ENCODE measurements at places on chromosomes 7 and 10.

DNA sequence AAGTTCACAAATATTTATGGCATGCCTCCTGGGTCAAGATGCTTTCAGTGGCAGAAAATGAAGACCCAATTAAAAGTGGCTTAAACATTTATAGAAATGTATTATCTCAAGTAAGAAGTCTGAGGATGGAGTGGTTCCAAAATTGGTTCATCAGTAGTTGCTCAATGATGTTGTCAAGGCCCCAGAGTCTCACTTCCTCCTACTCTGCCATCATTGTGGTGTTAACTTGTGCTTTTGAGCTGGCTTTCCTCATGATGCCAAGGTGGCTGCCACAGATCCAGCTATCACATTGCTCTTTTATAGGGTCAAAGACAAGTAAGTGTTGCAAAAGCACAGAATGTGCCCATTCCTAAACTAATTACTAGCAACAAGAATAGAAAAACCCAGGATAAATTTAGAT lies 404.6 kb upstream of the NRP1 start:
- no peaks in the 10 kb centered on the region for H3K4me1 ChIP-seq
- H3K27ac ChIP-seq = no peak overlapping the region
- DNase-seq = no peak
- no peaks in the 10 kb centered on the region for H3K36me3 ChIP-seq
- H3K27me3 ChIP-seq = no peaks in the 10 kb centered on the region

GRCh38 chr7:137572056-137572784 lies 228.7 kb upstream of the PTN start:
- H3K27me3 ChIP-seq = no peaks in the 10 kb centered on the region
- DNase-seq = no peak
- H3K27ac ChIP-seq = no peak overlapping the region
- no peaks in the 10 kb centered on the region for H3K4me1 ChIP-seq

- no peak overlapping the region for H3K4me3 ChIP-seq
- H3K27me3 ChIP-seq = no peaks in the 10 kb centered on the region
- no peak overlapping the region for H3K27ac ChIP-seq
Observed at GRCh38 chr7:17690030-17690429, 250.3 kb downstream of the SNX13 start.

DNA sequence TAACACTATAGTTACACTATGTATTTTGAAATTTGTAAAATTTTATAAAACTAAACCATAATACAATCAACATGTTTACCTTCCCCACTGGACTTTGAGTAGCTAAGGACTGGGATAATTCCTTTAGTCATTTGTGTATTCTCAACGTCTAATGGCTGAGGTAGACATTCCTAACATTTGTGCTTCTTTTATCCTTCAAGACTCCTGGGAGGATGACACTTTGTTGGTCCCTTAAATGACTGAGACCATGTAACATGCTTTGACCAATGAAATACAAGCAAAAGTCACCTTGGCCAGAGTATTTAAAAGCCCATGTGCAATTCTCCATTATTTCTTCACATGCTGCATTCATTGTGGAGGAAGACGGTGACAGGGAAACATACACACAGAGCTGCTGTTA lies 18.5 kb downstream of the RAPGEF5 start:
- H3K36me3 ChIP-seq = no peaks in the 10 kb centered on the region
- no peak for DNase-seq
- H3K27ac ChIP-seq = no peak overlapping the region
- no peaks in the 10 kb centered on the region for H3K4me1 ChIP-seq
- peaks cover 7% of the 10 kb centered on the region for H3K27me3 ChIP-seq

GRCh38 chr10:69573056-69573806 lies at the start of gene NEUROG3:
Gene NEUROG3 (minus strand): TSS chr10:69573422. CDS start chr10:69573043, 379 bp downstream.
- H3K36me3 ChIP-seq = no peaks in the 10 kb centered on the region
- no peak within 1 kb of the TSS for H3K27ac ChIP-seq
- H3K27me3 ChIP-seq = peaks cover 84% of the 10 kb centered on the region
- H3K4me1 ChIP-seq = peaks cover 7% of the 10 kb centered on the region
- no peak for DNase-seq

GRCh38 chr7:29146888-29147609 lies 712 bp upstream of the CPVL start:
- H3K36me3 ChIP-seq = no peaks in the 10 kb centered on the region
- peaks cover 29% of the 10 kb centered on the region for H3K27me3 ChIP-seq
- H3K4me3 ChIP-seq = no peak overlapping the region
- no peak for DNase-seq
- no peaks in the 10 kb centered on the region for H3K4me1 ChIP-seq
- no peak overlapping the region for H3K27ac ChIP-seq

DNA sequence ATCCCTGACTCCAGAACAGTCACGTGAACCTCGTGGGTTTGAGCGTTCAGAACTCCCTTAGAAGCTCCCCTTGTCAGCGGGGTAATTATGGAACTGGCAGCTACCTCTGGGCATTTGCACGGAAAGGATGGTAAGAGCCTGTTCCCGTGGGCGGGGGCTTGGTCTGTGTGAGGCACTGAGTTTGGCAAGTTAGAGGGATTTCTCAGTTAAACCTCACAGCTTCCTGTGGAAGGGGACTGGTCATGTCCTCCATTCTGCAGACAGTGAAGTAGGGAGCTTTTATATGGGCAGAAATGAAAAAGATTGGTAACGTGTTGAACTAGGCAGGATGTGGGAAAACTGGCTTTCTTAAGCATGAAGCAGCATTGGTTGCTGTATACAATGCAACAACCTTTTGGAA lies 16.0 kb downstream of the PALD1 start:
- DNase-seq = no peak
- H3K27me3 ChIP-seq = peaks cover 6% of the 10 kb centered on the region
- peak overlapping the region; percentile 73 for H3K27ac ChIP-seq
- H3K4me3 ChIP-seq = peak overlapping the region; percentile 28

DNA sequence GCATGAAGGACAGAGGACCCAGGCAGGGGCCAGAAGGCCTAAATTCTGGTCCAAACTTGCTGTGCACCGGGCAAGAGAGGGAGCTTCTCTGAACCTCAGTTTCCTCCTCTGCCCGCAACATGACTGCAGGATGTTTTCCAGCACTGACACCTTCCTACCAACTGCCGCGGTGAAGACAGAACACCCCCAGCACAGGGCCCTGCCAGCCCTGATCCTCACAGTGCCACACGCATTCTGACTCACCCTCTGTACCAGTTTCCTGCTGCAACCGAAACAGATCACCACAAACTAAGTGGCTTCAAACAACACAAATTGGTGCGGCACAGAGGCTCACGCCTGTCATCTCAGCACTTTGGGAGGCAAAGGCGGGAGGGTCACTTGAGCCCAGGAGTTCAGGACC lies 18.1 kb downstream of the MAD1L1 start:
- DNase-seq = no peak
- no peak overlapping the region for H3K27ac ChIP-seq
- no peaks in the 10 kb centered on the region for H3K27me3 ChIP-seq
- no peak overlapping the region for H3K4me3 ChIP-seq
- peaks cover 3% of the 10 kb centered on the region for H3K4me1 ChIP-seq
- peaks cover 46% of the 10 kb centered on the region for H3K36me3 ChIP-seq

DNA sequence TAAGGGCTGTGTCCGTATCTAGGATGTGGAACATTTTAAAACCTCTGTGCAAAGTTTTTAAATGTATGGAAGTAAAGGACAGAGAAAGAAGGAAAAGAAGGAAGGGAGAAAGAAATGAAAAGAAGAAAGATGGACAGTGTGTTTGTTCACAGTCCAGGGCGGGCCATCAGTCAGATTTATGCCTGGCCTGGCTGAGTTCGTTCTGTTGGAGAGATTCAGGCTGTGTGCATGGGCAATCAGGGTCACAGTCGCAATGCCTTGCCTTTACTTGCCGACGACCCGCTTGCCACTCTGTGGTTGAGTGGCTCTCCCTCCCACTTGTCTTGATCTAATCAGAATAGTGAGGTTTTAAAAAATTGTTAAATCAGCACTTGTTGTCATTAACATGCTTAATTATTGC lies 369.4 kb upstream of the BMPER start:
- no peaks in the 10 kb centered on the region for H3K36me3 ChIP-seq
- DNase-seq = no peak
- H3K4me3 ChIP-seq = no peak overlapping the region
- H3K4me1 ChIP-seq = no peaks in the 10 kb centered on the region

- no peak overlapping the region for H3K27ac ChIP-seq
- H3K27me3 ChIP-seq = peaks cover 18% of the 10 kb centered on the region
- H3K4me3 ChIP-seq = peak overlapping the region; percentile 73
- no peak for DNase-seq
Observed at GRCh38 chr10:102868911-102869257, 386 bp upstream of the AS3MT start.

DNA sequence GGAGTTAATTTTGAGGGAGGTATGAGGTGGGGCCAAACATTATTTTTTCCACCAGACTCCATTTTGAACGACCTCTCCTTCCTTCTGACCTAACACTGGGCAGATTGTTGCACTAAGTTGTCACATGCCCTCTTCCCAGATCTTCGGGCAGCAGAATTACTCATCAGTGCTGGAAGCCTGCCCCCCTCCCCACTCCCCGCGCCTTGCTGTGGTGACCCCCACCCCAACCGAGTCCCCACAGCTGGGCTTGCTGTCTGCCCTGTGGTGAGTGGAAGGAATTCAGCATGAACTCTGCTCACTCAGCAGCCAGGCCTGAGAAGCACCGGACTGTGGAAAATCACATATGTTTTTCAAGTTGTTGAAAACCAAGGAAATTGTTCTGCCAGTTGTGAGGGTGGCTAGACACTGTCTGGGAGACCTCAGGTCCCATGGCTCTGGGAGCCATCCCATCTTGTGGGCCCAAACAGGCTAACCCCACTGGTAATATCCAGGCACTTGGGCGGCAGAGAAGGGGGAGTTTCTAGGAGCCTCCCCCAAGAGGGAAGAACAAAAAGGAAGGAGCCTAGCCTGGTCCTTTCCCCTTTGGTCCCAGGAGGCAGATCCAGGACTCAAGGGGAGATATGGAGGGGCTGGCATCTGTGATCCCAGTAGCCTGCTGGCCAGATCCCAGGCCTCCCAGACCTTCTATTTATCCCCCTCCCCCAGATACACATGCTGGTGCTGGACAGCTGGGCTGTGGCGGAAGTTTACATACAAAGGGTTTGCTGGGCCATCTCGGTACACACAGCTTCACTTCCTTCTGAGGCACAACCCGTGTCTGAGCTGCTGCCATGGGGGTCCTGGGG lies 3.5 kb upstream of the AEBP1 start:
- H3K4me1 ChIP-seq = peaks cover 26% of the 10 kb centered on the region
- no peak overlapping the region for H3K27ac ChIP-seq
- DNase-seq = no peak
- H3K4me3 ChIP-seq = no peak overlapping the region

DNA sequence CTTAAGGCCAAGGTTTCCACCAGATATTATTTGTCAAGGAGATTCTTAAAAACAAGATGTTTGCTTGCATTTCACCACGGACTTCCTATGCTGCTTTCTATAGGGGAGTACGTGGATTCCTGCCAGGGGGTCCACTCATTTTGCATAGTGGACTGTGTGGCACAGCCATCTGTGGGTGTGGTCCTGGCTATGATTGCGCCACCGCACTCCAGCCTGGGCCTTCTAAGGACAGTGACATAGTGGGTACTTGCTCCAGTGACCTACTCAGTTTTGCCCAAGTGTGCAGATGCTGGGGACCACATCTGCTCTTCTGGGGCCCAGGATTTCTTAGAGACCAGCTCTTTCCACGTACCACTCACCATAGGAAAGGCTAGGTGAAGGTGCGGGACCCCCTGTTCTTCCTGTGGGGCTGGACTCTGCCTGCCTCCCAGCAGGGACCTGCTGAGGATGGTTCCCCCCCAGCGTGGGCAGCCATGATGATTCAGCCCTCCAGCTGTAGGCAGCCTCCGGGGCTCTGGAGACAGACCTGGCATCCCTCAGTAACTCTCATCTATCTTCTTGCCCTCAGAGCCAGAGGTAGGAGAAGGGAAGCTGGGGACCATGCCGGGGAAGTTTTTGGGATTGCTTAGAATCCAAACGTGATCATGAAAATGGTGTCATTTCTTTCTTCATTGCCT lies 42.9 kb downstream of the HK1 start:
- peak overlapping the region; percentile 96 for H3K27ac ChIP-seq
- no peak for DNase-seq
- H3K27me3 ChIP-seq = no peaks in the 10 kb centered on the region

GRCh38 chr7:54712820-54713219 lies 46.2 kb downstream of the SEC61G start:
- no peaks in the 10 kb centered on the region for H3K36me3 ChIP-seq
- no peaks in the 10 kb centered on the region for H3K4me1 ChIP-seq
- H3K4me3 ChIP-seq = no peak overlapping the region
- H3K27me3 ChIP-seq = no peaks in the 10 kb centered on the region
- no peak for DNase-seq

- no peaks in the 10 kb centered on the region for H3K4me1 ChIP-seq
- H3K36me3 ChIP-seq = no peaks in the 10 kb centered on the region
- DNase-seq = no peak
- no peak overlapping the region for H3K27ac ChIP-seq
- H3K4me3 ChIP-seq = no peak overlapping the region
Observed at GRCh38 chr10:19119191-19119590, 70.6 kb downstream of the MALRD1 start.

DNA sequence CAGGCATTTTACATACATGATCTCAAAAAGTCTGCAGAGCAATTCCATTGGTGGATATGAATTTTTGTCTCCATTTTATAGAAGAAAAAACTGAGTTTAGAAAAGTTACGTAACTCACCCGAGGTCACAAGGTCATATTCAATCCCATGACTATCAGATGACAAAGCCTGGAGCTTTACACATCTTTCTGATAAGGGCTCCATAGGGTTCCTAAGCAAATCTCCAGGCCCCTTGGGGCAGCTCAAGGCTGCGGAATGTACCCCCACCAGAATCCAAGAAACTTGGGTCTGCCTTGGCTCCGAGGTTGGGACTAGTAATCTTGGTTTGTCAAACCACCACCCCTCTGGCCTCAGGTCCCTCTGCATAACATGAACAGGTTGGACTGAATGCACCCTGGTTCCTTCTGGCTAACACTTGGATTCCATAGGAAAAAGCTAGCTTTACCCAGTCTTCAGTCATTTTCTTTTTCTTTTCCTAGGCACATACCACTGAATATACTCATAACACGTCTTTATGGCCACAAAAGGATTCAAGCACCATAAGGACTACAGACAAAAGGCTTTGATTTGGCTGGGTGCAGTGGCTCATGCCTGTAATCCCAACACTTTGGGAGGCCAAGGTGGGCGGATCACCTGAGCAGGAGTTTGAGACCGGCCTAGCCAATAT lies 55.5 kb downstream of the PIP4K2A start:
- peak overlapping the region; percentile 14 for H3K4me3 ChIP-seq
- H3K4me1 ChIP-seq = peaks cover 78% of the 10 kb centered on the region
- no peaks in the 10 kb centered on the region for H3K27me3 ChIP-seq

Measured in activated T-helper 2 cell treated with anti-CD3 and anti-CD28 coated beads, Interferon-gamma antibody, Interleukin-2, Interleukin-4, amounts not matched to agents 10 μg/mL and 5 μg/mL and 100 μg/mL, durations not matched to agents 14 hours and 24 hours and 36 hours (primary cell).